ENCODE measurements at places on chromosomes 1 and 21. TPM values are rescaled to one million over a fixed set of nuclear protein-coding genes. Genes with fewer than 3 reads are reported as not detected.

The C1orf141 gene
- total RNA-seq: not detected

The HPDL gene
- not detected for total RNA-seq

- DNase-seq: no peak
These were observed 111.5 kb upstream of the USP24 start for GRCh38 chr1:55326496-55327243.

DNA sequence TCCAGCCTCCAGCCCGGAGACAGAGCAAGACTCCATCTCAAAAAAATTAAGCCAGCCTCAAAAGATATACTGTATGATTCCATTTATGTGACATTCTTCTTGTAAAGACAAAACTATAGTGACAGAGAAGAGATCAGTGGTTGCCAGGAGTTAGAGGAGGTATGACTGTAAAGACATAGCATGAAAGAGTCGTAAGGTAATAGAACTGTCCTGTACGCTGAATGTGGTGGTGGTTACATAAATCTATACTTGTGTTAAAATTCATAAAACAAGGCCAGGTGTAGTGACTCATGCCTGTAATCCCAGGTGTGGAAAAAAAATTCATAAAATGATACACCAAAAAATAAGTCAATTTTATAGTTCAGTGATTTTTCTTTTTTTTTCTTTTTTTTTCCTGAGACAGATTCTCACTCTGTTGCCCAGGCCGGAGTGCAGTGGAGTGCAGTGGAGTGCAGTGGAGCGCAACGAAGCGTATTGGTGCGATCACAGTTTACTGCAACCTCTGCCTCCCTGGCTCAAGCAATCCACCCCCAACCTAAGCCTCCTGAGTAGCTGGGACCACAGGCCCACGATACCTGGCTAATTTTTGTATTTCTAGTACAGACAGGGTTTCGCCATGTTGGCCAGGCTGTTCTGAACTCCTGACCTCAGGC lies 84.9 kb upstream of the CXADR start:
- no peak for DNase-seq

- no peak for DNase-seq
These were observed 842 bp upstream of the GCSAML start for GRCh38 chr1:247548092-247548491.

GRCh38 chr1:23899070-23899469 lies 14.1 kb downstream of the CNR2 start:
- no peak for DNase-seq

DNA sequence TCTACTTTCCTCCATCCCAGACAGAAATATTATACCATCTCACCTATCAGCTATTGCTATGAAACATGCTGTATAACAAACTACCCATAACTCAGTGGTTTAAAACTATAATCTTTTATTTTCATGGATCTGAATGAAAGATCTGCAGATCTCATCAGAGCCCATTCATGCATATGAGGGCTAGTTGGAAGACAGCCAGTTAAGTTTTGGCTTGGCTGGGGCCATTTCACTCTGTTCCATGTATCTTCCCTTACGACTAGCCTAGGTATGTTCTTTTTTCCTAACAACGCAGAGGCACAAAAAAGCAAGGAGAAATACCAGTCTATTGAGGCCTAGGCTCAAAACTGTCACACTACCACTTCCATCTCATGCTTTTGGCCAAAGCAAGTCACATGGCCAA lies 28.1 kb upstream of the RGS1 start:
- DNase-seq: no peak

DNA sequence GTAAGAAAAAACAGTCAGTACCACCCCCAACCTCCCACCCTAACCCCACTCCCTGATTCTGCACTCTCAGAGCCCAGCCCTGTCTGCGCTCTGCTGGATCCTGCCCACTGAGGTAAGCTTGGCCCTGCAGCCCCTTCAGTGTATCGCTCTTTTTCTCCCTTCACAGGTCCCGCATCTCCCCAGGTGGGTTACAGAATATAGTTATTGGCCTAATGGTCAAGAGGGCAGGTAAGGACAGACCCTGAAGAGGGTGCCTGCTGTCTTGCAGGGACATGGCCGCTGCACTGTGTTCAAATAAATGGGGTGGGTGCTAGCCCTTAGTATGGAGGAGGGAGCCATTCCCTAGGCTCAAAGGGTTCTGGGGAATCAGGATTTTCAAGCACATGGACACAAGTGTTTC lies 135.7 kb downstream of the ADSS2 start:
- DNase-seq: no peak

GRCh38 chr1:212228076-212228475 lies 57.1 kb upstream of the PPP2R5A start:
- DNase-seq: no peak
